ENCODE measurements at places on chromosomes 12 and 14.

GRCh38 chr12:33223956-33224355 is 215.7 kb downstream of the SYT10 start:
- no peak for DNase-seq

DNA sequence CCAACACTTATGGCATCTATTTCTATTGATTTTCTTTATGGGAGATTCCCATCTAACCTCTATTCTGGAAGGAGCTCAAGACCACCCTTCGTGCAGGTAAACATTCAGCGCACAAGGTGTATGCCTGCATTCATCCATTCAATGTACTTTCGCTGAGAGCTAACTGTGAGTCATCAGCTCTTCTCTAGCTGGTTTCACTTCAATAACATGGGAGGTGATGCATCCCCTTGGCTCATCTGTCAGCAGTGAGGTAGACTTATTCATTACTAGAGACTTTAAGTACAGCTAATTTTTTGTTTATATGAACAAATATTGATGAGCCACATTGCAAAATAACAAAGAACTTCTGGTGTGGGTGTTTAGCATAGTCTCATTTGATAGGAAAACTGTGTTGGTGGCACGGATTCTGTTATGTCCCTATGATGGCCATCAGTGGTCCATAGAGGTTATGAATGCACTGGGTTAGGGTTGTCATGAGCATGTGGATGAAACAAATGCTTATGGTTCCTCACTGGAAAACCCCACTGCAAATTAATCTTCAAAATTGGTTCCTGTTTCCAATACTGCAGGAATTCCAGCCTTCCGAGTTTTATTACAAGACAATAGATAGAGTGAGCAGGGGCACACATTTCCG is 1151.0 kb downstream of the BCL11B start:
- no peak for DNase-seq

DNA sequence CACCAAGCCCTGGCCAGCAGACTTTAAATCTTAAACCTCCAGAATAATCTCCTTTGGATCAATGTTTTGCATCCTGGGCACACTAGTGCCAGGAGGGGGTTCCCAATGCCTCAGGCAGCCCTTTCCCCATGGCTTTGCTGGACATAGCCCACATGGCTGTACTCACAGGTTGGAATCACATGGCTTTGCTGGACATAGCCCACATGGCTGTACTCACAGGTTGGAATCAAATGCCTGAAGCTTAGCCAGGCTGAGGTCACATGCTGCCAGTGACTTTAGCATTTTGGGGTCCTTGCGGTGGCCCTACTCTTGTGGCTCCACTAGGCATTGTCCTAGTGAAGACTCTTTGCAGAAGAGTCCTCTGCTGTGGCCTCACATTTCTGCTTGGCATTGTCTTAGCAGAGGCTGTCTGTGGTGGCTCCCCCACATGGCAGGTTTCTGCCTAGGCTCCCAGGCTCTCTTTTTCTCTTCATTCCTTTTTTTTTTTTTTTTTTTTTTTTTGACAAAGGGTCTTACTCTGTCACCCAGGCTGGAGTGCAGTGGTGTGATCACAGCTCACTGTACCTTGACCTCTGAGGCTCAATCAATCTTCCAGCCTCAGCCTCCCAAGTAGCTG is 13.0 kb downstream of the FLVCR2 start:
- DNase-seq: no peak

DNA sequence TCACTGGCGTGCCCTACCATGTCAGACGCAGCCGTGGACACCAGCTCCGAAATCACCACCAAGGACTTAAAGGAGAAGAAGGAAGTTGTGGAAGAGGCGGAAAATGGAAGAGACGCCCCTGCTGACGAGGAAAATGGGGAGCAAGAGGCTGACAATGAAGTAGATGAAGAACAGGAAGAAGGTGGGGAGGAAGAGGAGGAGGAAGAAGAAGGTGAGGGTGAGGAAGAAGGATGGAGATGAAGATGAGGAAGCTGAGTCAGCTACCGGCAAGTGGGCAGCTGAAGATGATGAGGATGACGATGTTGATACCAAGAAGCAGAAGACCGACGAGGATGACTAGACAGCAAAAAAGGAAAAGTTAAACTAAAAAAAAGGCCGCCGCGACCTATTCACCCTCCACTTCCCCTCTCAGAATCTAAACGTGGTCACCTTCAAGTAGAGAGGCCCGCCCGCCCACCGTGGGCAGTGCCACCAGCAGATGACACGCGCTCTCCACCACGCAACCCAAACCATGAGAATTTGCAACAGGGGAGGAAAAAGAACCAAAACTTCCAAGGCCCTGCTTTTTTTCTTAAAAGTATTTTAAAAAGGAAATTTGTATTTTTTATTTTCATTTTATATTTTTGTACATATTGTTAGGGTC is 13.2 kb downstream of the TRIP11 start:
- no peak for DNase-seq

- DNase-seq: no peak
These were observed 214.4 kb downstream of the FOXN3 start for GRCh38 chr14:89202413-89203190.

- DNase-seq: no peak
These were observed 18.2 kb downstream of the FAM222A start for GRCh38 chr12:109731806-109732205.

GRCh38 chr12:111715279-111715678 is 29.4 kb downstream of the ACAD10 start:
- no peak for DNase-seq

DNA sequence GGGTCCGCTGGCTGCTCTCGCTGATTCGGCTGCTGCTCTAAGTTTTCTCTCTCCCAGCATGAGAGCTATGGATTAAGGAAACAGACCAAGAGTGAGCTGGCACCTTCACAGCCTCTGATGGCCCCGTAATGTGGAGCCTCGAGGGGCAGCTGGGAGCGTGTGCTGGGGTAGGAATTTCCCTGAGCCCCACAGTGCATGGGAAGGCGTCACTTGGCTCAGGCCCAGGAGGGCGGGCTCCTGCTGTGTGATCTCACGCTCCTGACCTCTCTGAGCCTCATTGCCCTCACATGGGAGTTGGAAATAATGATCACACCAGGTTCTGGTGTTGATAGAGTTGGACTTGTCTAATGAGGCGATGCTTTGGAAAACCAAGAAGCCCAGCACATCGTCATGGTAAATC is 238.6 kb upstream of the CRY1 start:
- no peak for DNase-seq

DNA sequence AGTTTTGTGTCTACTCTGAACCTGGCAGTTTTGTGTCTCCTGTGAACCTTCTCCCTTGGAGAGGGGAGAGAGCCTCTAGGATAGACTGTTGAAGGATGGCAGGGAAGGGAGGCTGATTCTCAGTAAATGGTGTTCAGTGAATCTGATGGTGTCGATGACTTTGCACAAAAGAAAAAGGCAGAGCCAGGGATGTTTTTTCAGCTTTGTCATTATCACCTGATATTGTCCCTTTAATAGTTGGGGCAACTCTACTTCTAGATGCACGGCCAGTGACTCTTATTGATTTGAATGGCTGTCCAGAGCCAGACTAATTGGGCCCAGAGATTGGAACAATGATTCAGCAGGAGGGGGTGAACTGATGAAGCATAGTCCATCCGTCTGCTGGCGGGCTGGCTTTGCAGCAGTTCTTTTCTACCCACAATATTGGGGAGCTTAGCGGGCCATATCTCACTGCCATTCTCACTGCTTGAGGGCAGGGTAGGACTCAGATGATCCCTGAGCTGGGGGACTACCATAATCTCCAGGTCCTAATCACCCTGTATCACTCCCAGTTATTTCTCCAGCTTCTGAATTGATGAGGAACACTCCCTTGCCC is 93.1 kb downstream of the ADCK1 start:
- no peak for DNase-seq

DNA sequence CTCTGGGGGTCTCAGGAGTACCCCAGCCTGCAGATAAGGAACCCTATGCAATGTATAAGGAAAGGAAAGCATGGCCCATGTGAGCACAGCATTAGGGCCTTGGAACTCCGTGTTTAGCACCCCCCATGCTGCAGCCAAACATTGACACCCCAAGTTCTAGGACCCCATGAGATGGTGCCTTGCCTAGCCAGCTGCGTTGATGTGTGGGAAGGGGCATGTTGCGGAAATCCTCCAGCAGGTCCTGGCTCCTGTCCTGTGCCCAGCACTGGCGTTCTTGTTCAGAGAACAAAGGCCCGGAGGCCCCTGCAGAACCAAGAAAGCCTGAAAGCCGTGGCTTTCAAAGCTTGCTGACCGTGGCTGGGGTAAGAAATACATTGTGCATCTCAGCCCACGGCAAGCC is 99.4 kb upstream of the DIO3 start:
- no peak for DNase-seq

- DNase-seq: no peak
These were observed 213.1 kb downstream of the CHST11 start for GRCh38 chr12:104669851-104670337.

GRCh38 chr12:54460317-54460923 is 13.0 kb downstream of the GTSF1 start:
- DNase-seq: no peak

All from iris pigment epithelial cell (primary cell).